ENCODE measurements at places on chromosomes 5 and 9. TPM values are rescaled to one million over a fixed set of nuclear protein-coding genes. Genes with fewer than 3 reads are reported as not detected.
A peak's percentile ranks its signal among the peaks of the same experiment; 100 is the strongest.

DNA sequence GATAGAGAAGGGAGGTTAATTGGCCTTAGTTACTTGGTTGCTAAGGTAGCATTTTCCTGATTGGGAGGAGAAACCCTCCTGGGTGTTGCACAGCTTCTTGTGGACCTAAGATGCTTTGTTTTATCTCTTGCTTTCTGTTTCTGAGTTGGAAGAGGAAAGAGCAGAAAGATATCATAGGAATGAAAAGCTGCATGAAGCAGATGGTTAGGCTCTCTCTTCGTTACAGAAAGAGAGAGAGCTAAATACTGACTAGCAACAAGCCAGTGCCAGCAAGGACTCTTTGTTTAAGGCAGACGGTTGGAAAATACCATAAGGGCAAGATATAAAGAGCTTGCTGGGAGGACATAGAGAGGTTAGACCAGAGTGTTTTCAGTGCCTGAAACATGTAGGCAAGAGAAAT lies 103.1 kb downstream of the ATG10 start:
- no peak for DNase-seq

DNA sequence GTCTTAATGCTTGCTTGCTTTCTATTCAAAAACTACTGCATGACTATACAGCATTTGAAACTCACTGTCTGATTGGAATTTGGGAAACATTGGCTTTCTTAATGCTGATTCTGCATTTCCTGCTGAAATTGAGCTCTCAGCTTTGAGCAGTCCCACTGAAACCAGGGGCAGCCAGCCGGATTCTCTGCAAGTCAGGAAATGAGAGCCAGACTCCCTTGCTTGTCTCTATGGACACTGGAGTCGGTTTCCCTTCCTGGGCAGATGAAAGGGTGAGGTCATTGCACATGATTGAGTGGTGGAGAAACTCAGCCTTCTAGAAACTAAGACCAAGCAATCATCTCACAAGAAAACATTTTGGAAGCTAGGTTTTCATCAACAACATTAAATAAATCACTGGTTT lies 119.7 kb upstream of the SPATA31C2 start:
- DNase-seq, result peak; percentile 80

The MPDZ gene
- total RNA-seq, result 84.3 TPM

The ZNF484 gene
- total RNA-seq, result 7.2 TPM

All from right cardiac atrium (tissue), 5 donors.